Daoy (cell line): ENCODE measurements at places on chromosomes 1 and 21. TPM values are rescaled to one million over a fixed set of nuclear protein-coding genes. Genes with fewer than 3 reads are reported as not detected.

DNA sequence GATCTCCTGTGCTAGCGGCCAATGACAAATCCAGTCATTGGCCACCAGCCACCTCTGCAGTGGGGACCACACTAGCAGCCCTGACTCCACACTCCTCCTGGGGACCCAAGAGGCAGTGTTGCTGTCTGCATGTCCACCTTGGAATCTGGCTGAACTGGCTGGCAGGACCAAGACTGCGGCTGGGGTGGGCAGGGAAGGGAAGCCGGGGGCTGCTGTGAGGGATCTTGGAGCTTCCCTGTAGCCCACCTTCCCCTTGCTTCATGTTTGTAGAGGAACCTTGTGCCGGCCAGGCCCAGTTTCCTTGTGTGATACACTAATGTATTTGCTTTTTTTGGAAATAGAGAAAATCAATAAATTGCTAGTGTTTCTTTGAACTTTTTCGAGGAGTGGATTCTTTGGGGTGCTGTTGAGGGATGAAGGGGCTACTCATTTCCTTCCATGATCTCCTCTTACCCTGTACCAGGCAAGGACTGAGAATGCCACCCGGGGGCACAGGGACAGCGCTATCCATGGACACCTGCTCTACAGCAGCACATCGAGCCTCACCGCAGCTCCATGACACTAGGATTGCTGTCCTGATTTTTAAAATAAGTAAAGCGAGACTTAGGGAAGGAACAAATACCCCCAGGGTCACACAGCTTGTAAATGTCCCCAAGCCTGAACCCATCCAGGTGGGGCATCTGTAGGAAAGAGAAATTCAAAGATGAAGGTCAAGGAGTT lies 44.7 kb downstream of the TNNT2 start:
- no peak for DNase-seq

DNA sequence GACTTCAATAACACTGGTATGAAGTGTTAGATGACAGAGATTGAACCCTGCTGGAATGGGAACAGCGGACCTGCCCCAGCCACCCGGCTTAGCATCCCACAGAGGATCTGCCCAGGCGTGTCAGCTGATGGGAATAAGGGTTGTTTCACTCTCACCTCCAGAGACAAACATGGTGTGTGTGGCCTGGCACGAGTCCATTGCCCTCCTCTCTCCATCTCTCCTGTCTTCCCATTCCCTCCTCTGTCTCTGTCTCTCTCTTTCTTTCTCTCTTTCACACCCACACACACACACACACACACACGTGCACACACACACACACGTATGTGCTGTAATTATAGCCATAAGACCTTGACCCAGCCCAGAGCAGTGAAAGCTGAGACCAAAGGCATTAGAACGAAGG lies 200.2 kb downstream of the HIVEP3 start:
- no peak for DNase-seq

DNA sequence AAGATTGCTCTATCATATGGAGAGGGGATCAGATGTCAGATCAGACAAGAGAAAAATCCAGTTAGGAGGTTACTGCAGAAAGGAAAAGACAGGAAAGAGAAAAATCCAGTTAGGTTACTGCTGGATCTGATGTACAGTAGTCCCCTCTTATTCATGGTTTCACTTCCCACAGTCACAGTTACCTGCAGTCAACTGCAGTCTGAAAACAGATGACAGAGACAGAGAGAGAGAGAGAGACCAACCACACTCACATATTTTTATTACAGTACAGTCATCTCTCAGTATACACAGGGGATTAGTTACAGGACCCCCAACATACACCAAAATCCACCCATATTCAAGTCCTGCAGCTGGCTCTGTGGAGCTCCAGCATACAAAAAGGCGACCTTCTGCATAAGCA lies 29.3 kb downstream of the NUP133 start:
- DNase-seq: no peak

DNA sequence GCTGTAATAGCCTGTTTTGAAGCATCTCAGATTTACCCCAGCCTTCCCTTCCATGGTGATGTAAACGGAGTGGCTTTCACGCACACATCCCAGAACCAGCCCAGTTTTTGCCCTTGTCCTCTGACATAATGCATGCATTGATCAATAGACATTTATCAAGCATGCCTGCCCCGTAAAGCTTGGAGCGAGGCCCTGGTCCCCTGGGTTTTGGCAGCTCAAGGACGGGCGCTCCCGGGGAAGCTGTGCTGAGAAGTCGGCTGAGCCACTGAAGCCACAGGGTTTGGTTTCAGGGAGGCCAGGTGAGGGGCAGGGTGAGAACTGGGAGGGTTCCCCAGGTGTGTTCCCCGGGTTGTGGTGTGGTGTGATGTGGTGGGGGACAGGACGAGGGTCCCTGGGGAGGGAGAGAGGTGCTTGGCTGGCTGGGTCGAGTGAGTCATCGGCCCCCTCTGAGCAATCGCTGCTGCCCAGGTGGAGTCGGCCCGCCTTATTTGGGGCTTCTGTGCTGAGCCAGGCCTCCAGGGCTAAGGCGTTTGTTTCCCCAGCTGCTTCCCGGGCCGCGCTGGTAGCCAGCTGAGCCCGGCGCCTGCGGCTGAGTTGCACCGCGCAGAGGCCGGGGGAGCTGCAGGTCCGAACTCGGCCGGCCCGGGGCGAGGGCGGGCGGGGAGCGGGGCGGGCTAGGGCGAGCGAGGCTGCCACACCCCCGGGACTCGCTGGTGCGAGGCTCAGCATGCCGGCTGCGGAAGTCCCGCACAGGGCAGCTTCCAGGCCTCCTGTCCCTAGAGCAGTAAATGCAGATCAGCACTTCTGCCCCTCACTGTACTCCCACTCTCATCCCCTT lies 23.6 kb downstream of the ATP2B4 start:
- DNase-seq: peak; percentile 85

- peak; percentile 27 for DNase-seq
These were observed 464.8 kb downstream of the PTBP2 start for GRCh38 chr1:97186381-97186780.

DNA sequence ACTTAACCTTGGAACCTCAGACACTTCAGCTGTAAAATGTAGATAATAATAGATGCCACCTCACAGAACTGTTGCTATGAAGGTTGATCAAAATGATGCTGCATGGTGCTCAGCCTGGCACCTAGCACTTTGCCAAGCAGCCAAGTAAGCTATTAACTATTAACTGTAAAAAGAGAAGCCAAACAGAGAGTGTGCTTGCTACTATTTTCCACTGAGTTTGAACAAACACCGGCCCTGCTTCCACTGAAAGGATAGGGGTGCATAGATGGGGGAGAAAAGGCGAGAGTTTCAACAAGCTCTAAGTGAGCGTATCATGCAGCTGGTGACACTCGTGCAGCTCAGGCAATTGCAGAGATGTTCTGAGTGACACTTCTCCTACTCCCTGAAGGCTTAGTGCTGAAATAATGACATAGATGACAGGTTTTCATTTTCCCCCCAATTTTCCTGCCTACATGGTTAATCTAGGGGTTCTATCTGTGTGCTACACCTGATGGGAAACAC lies 78.2 kb downstream of the GPR88 start:
- DNase-seq: no peak

DNA sequence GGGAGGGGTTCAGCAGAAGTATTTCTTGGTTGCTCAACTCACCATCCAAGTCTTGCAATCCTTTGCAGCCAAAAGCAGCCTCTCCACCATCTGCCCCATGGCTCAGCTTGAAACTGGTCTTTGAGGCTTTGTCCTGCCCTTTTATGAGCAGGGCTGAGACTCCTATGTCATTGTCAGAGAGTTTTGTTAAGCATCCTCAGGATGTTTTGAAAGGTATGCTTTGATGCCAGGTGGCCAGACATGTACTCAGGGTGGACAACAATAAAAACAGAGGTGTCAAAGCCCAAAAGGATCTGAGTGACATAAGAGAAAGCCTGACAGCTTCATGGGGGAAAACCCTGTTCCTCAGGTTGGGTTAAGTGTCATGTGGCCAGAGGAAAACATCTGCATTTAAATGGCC lies 310.5 kb downstream of the PRDM2 start:
- DNase-seq: no peak

DNA sequence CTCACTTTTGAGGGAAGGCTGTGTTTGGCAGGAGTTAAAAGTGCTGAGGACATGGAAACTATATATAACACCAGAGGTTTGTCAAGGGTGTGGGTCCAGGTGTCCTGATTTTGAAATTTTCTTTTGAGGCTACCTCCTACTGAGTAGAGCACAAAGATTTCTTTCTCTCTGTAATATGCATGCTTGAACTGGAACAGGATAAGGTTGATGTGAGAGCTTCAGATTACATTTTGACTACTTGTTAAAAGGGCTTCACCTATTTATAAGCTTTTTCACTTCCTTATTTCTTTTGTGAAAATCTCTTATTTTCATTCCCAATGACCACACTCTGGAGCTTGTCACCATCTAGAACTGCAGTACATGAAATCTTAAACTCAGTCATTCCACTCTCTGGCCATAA lies 59.8 kb upstream of the PLA2G4A start:
- DNase-seq: no peak

DNA sequence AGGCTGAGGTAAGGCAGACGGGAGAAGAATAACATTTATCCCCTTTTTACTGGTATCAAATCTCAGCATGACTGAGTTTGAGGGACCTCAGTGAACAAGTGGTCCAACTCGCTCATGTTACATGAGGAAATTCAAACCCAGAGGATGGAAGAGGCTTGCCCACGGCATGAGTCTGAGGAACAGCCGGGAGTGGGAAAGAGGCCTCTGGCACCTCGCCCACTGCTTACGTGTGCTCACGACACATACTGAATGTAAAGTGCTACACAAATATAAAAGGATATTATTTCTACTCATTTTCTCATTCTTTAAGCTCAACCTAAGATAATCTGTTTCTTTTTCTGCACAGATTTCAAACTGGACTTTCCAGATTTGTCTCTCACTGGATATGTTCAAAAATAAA lies 14.7 kb downstream of the BEND5 start:
- DNase-seq: peak; percentile 13

GRCh38 chr1:205045146-205045545 lies 2.1 kb downstream of the CNTN2 start:
- DNase-seq: no peak

DNA sequence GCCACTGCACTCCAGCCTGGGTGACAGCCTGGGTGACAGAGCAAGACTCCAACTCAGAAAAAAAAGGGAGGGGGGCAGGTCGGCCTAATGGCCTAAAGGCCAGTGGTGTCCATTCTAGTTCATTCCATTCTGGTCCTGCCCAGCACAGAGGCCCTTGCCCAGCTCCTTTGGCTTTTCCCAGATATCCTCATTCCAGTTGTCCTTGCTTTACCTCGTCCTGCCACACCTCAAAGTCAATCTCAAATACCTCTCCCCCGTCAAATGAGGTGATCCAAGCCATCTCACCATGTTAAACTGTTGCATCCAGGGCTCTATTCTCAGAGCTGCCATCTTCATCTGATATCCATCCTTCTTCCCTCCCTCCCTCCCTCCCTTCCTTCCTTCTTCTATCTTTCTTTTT lies 19.9 kb upstream of the PIK3CD start:
- no peak for DNase-seq

GRCh38 chr1:30732277-30732996 lies 9.1 kb upstream of the MATN1 start:
- peak; percentile 38 for DNase-seq

DNA sequence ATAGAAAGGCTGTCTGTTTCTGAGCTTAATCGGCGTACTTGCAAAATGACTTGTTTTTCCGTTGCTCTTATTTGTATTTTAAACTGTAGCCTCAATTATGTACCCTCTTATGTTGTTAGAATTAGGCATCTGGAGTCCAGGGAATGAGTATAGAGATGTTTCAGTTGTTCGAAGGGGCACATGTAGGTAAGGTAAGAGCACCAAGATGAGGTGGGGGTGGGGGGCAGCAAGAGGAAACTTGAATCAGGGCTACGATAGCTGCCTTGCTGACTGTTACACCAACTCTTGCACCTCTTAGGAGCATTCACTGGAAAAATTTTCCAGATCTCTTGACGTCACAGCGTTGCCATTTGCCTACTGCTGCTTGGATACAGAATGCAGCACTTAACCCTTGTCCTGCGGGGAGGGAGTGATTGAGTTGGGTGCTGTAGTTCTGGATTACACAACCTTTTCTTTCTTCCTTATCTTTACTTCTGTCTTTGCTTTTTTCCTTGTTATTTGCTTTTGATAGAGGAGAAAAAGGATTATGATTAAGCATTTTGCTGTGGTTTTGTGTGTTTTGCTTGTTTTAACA lies 3.2 kb downstream of the ATP1B1 start:
- DNase-seq: peak; percentile 80

DNA sequence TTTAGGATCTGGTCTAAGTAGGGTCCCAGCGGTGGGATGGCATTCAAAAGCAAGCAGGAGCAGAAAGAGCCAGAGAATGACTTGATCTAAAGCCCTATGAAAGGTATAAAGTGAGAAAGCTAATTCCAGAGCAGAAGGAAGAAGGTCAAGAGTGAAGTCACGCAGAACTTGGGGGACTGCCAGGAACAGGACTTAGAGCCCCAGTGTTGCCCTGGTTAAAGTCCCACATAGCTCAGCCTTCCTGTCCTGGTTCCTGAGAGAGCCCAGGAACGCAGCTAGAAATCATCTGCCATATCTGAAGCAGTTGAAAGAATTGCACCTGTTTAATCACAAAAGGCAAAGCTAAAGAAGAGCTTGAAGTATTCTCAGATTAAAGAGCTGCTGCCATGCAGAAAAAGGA lies 160.6 kb upstream of the ATP1B1 start:
- no peak for DNase-seq

GRCh38 chr21:38861056-38861455 lies 55.3 kb downstream of the ETS2 start:
- DNase-seq: no peak

DNA sequence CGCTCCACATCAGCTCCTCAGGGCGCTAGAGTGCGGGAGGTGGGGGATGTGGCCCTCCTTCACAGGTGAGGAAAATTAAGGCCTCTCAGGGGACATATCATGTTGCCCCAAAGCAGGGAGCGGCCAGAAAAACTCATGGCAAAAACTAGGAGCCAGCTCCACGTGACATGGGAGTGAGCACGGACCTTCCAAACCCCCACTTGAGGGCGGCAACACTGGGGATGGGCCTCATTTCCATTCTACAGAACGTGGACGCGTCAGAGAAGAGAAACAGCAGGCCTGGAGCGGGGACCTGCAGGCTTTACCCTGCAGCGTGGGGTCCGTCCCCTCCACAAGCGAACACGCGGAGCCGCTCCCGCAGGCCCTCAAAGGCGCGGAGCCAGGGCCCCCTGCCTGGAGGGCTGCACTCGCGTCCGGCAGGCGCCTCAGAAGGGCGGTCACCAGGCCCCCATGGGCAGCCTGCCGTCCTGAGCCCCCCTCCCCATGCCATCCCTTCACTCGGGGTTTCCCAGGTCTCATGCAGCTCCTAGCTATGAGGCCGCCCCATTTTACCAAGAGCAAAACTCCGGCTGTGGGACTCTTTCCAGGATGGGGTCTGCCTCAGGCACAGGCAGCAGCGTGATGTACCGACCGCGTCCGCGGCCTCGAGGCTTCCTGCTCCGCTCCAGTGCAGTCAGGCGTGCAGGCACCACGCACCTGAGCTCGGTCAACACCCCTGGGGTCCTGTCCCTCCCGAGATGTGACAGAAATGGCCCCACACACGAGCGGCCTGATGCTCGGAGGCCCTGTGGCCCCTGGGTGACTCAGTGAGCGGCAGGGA lies 5.5 kb downstream of the CFAP410 start:
- DNase-seq: no peak

GRCh38 chr1:157304271-157304670 lies 166.1 kb upstream of the ETV3 start:
- DNase-seq: no peak

MTF2 gene
- 57.3 and 67.7 TPM in 2 replicates for total RNA-seq

GJB3 gene
- total RNA-seq: not detected in 2 replicates

COL16A1 gene
- 28.7 and 38.2 TPM in 2 replicates for total RNA-seq

TNFRSF14 gene
- 9.0 and 12.1 TPM in 2 replicates for total RNA-seq

AMY2A gene
- not detected in 2 replicates for total RNA-seq

OR2L3 gene
- total RNA-seq: not detected in 2 replicates

SLC30A2 gene
- total RNA-seq: 0.18 TPM in 1 of 2 replicates, not detected in the other

AK4 gene
- total RNA-seq: 7.1 and 12.1 TPM in 2 replicates

ARHGEF16 gene
- 4.7 and 10.9 TPM in 2 replicates for total RNA-seq

BARHL2 gene
- total RNA-seq: not detected in 2 replicates
